ENCODE measurements at places on chromosomes 7 and 10. TPM values are rescaled to one million over a fixed set of nuclear protein-coding genes. Genes with fewer than 3 reads are reported as not detected.
A peak's percentile ranks its signal among the peaks of the same experiment; 100 is the strongest.

DNA sequence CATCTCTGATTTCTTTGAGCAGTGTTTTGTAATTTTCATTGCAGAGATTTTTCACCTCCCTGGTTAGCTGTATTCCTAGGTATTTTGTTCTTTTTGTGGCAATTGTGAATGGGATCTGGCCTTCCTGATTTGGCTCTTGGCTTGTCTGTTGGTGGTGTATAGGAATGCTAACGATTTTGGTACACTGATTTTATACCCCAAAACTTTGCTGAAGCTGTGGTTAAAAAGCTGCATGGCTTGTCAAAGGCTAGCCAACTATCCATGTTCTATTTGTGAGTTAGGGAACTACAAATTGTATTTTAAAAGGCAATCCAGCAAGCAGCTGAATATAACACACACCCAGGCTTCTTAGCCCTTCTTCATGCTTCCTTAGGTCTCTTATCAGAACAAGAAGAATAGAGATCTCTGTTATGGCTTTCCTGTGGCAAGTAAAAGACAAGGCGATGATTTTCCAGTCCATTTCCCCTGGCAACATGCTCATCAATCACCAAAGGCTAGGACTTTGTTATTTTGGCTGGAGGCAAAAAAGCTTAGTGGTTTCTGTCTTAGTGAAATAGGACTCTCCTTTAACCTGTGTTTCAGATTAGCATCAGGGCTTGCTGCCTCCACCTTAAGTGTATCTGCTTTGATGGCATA is 77.5 kb downstream of the CDK6 start:
- H3K36me3 ChIP-seq, result no peaks in the 10 kb centered on the region
- H3K27ac ChIP-seq, result no peak overlapping the region
- H3K27me3 ChIP-seq, result no peaks in the 10 kb centered on the region

DNA sequence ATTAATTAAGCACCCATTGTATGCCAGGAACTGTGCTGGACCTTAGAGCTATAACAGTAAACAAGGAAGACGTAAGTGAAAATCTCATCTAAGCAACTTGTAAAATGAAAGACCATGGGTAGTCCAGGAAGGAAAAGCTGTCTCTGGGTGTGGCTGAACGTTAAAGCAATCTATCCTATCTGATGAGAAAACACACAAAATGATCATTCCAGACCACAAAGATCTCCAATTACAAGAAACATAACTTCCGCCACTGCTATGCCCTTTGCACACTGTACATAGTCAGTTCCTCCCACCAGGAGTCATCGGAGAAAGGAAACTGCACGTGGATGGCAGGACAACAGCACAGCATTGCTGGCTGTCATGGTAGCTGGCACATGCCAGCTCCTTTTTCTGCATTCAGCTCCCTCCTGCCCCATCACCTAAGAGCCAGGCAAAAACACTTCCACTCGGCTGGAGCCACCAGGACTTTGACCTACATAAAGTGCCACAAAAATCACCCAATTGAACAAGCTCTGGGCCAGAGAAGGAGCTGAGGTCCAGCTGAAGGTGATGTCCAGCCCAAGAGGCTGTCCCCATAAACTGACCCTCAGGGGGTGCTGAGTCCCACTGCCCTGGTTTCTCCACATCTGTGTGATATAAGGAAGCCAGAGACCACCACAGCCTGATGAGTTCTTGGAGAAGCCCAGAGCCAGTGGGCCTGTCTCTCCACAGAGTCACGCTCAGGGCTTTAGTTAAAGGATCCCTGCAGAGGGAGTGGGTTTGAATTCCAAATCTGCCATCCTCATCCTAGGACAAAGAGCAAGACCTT is 56.4 kb downstream of the STEAP1B start:
- H3K27ac ChIP-seq, result no peak overlapping the region
- no peaks in the 10 kb centered on the region for H3K4me1 ChIP-seq
- no peak for DNase-seq
- H3K36me3 ChIP-seq, result no peaks in the 10 kb centered on the region
- no peaks in the 10 kb centered on the region for H3K27me3 ChIP-seq

Gene ITGA8
- 0.02 TPM for total RNA-seq

GRCh38 chr7:2952316-2952715 is 91.4 kb downstream of the CARD11 start:
- DNase-seq, result no peak
- H3K36me3 ChIP-seq, result no peaks in the 10 kb centered on the region
- H3K4me1 ChIP-seq, result peaks cover 7% of the 10 kb centered on the region

GRCh38 chr10:62264702-62265436 is 3.8 kb downstream of the RTKN2 start:
- DNase-seq, result peak; percentile 87
- no peaks in the 10 kb centered on the region for H3K36me3 ChIP-seq

- peak overlapping the region; percentile 9 for H3K27ac ChIP-seq
- H3K36me3 ChIP-seq, result no peaks in the 10 kb centered on the region
- no peaks in the 10 kb centered on the region for H3K27me3 ChIP-seq
- H3K4me1 ChIP-seq, result peaks cover 27% of the 10 kb centered on the region
- H3K4me3 ChIP-seq, result no peak overlapping the region
These were observed 113.0 kb downstream of the SGMS1 start for GRCh38 chr10:50510517-50511473.

GRCh38 chr7:151122796-151123157 is 36.5 kb downstream of the AGAP3 start:
- H3K27me3 ChIP-seq, result no peaks in the 10 kb centered on the region
- no peak overlapping the region for H3K4me3 ChIP-seq
- no peak overlapping the region for H3K27ac ChIP-seq
- H3K36me3 ChIP-seq, result peaks cover 30% of the 10 kb centered on the region
- peaks cover 8% of the 10 kb centered on the region for H3K4me1 ChIP-seq

GRCh38 chr10:33139181-33139646 is 181.2 kb upstream of the ITGB1 start:
- no peaks in the 10 kb centered on the region for H3K36me3 ChIP-seq
- no peak for DNase-seq
- no peak overlapping the region for H3K27ac ChIP-seq
- no peak overlapping the region for H3K4me3 ChIP-seq
- H3K4me1 ChIP-seq, result peaks cover 68% of the 10 kb centered on the region
- H3K27me3 ChIP-seq, result no peaks in the 10 kb centered on the region

DNA sequence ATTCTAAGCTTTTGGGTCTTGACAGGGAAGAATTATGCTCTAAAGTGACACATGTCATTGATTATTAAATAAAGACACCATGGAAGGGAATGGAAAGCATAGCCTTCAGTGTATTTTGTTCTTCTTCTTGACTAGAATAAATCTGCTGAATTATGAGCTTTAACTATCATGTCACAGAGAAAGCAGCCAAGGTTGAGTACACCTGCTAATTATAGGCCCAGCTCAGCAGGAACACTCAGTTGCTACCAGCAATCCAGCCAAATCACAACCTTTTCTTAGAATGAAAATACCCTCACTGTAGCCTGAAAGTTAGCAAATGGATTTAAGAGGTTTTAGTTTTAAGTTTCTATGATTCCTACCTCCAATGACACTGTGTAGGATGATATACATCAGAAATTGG is 225.3 kb upstream of the RHOBTB1 start:
- no peaks in the 10 kb centered on the region for H3K27me3 ChIP-seq
- H3K36me3 ChIP-seq, result no peaks in the 10 kb centered on the region
- no peak overlapping the region for H3K27ac ChIP-seq
- H3K4me1 ChIP-seq, result no peaks in the 10 kb centered on the region
- H3K4me3 ChIP-seq, result no peak overlapping the region

Gene C7orf25
- 5.3 TPM for total RNA-seq

DNA sequence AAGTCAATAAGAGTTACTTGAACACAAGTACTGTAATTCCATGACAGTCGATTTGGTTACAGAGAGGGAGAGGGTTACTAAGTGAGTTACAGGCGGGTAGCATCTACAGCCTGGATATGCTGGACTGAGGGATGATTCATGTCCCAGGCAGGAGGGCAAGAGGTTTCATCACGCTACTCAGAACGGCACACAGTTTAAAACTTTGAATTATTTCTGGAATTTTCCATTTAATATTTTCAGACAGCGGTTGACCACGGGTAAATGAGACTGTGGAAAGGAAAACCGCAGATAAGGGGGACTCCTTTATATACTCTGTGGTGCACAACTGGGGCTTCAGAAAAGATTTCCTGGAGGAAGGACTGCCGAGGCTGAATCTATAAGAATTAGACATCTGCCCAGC is 25.7 kb upstream of the LRRC4 start:
- no peaks in the 10 kb centered on the region for H3K27me3 ChIP-seq
- no peak overlapping the region for H3K4me3 ChIP-seq
- H3K4me1 ChIP-seq, result no peaks in the 10 kb centered on the region

GRCh38 chr7:2849941-2850766 is 6.0 kb upstream of the GNA12 start:
- DNase-seq, result no peak
- no peaks in the 10 kb centered on the region for H3K36me3 ChIP-seq
- H3K4me1 ChIP-seq, result peaks cover 15% of the 10 kb centered on the region
- no peaks in the 10 kb centered on the region for H3K27me3 ChIP-seq

Gene CYP3A7
- total RNA-seq, result not detected

DNA sequence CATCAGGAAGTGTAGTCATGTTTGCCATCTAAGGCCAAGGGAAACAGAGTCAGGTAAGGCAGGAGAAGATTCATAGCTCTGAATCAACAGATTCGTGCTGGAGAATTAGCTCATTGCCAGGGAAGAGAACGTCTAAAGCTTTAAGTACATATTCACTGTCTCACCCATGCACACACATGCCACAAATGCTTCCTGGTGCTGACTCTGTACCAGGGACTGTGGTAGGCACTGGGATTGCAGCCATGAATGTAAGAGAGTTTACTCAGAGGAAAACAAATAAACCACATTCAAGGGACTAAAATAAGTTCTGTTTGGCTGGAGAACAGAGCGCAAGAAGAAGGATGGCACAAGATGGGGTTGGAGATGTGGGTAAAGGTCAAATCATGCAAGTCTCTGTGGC is 89.8 kb upstream of the HPS1 start:
- DNase-seq, result no peak
- no peaks in the 10 kb centered on the region for H3K36me3 ChIP-seq
- no peaks in the 10 kb centered on the region for H3K4me1 ChIP-seq
- peaks cover 32% of the 10 kb centered on the region for H3K27me3 ChIP-seq

DNA sequence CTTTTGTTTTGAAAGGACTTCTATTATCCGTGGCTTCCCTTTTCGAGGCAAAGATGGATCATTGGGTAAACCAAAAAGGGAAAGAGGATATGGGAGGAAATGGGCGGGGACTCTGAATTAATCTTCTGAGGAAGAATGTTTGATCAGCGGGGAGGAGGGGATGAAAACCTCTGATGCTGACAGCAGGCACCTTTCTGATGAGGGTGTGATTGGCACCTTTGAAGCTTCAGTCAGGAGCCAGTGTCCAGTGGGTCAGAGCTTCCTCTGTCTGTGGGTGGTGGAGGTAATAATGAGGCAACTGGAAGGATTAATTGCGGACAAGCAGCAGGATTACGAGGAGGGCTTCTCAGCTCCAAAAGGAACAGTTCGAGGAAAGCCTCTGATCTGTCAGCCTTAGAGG is 877.6 kb downstream of the LRMDA start:
- DNase-seq, result no peak
- H3K4me1 ChIP-seq, result no peaks in the 10 kb centered on the region
- no peak overlapping the region for H3K4me3 ChIP-seq
- no peaks in the 10 kb centered on the region for H3K36me3 ChIP-seq
- no peak overlapping the region for H3K27ac ChIP-seq
